A549 treated with DMSO at 1 μM for 4 hours (cell line): ENCODE measurements at places on chromosomes 7 and 10. TPM values are rescaled to one million over a fixed set of nuclear protein-coding genes. Genes with fewer than 3 reads are reported as not detected.

Gene SYT15B
- total RNA-seq = 2.6 to 4.3 TPM (median 3.1 TPM) in 5 replicates

Gene EBLN1
- 0.19 TPM in 1 of 5 replicates, not detected in the others for total RNA-seq

Gene CREB5
- 4.3 to 5.2 TPM (median 4.9 TPM) in 5 replicates for total RNA-seq

Gene C10orf62
- total RNA-seq = not detected in 5 replicates

Gene NKX1-2
- total RNA-seq = 0.03 to 0.04 TPM in 2 of 5 replicates, not detected in the others

Gene MUC12
- 15.5 to 19.1 TPM (median 18.6 TPM) in 5 replicates for total RNA-seq

Gene RBM20
- 1.1 to 1.8 TPM (median 1.5 TPM) in 5 replicates for total RNA-seq

Gene FAM241B
- total RNA-seq = 17.7 to 20.2 TPM (median 19.0 TPM) in 5 replicates

Gene ACSM6
- total RNA-seq = not detected in 5 replicates

Gene HYCC1
- total RNA-seq = 15.9 to 25.1 TPM (median 20.6 TPM) in 5 replicates

Gene INSYN2A
- total RNA-seq = 1.6 to 2.0 TPM (median 1.7 TPM) in 5 replicates

Gene ASL
- total RNA-seq = 19.8 to 22.4 TPM (median 21.3 TPM) in 5 replicates

Gene HOGA1
- 0.57 to 1.2 TPM (median 0.96 TPM) in 5 replicates for total RNA-seq

Gene GIMAP8
- total RNA-seq = not detected in 5 replicates

Gene HMX2
- 0.06 to 0.27 TPM (median 0.15 TPM) in 4 of 5 replicates, not detected in the other for total RNA-seq

Gene ERVW-1
- total RNA-seq = not detected in 5 replicates

Gene ARL3
- 13.9 to 15.3 TPM (median 14.7 TPM) in 5 replicates for total RNA-seq

Gene CALD1
- 53.2 to 78.1 TPM (median 68.6 TPM) in 5 replicates for total RNA-seq

Gene NSMCE4A
- 54.8 to 64.1 TPM (median 62.2 TPM) in 5 replicates for total RNA-seq

Gene ZNF804B
- not detected in 5 replicates for total RNA-seq

Gene HGF
- total RNA-seq = 0.08 to 0.13 TPM (median 0.12 TPM) in 3 of 5 replicates, not detected in the others

Gene KCND2
- total RNA-seq = not detected in 5 replicates

Gene ATOH7
- total RNA-seq = 0.19 to 0.44 TPM (median 0.26 TPM) in 5 replicates

Gene SPDYE5
- not detected in 5 replicates for total RNA-seq

Gene CCDC7
- total RNA-seq = 0.56 to 1.2 TPM (median 0.86 TPM) in 5 replicates

Gene LGI1
- not detected in 5 replicates for total RNA-seq

Gene CDH23
- total RNA-seq = 2.2 to 2.7 TPM (median 2.3 TPM) in 5 replicates

Gene ELN
- 0.06 to 0.14 TPM (median 0.10 TPM) in 5 replicates for total RNA-seq

Gene RBP3
- total RNA-seq = not detected in 5 replicates

Gene SORCS1
- not detected in 5 replicates for total RNA-seq

Gene FANK1
- 2.9 to 5.7 TPM (median 4.2 TPM) in 5 replicates for total RNA-seq

Gene CSGALNACT2
- total RNA-seq = 14.3 to 18.8 TPM (median 17.9 TPM) in 5 replicates

Gene BAMBI
- 14.4 to 19.1 TPM (median 18.0 TPM) in 5 replicates for total RNA-seq

Gene TAS2R41
- total RNA-seq = not detected in 5 replicates

Gene DNAJC12
- total RNA-seq = 55.6 to 76.9 TPM (median 63.3 TPM) in 5 replicates

Gene FKBP6
- not detected in 5 replicates for total RNA-seq
